Articular chondrocyte of knee joint (primary cell): ENCODE measurements at places on chromosomes 13 and 19. TPM values are rescaled to one million over a fixed set of nuclear protein-coding genes. Genes with fewer than 3 reads are reported as not detected.

SYCN gene
- total RNA-seq: not detected in 2 replicates

PROSER1 gene
- 6.2 and 16.9 TPM in 2 replicates for total RNA-seq

SIGLEC8 gene
- total RNA-seq: not detected in 2 replicates

SBSN gene
- total RNA-seq: 1.9 and 2.5 TPM in 2 replicates

FUZ gene
- 11.8 and 15.2 TPM in 2 replicates for total RNA-seq

ZNF534 gene
- 0.11 and 0.13 TPM in 2 replicates for total RNA-seq

APLP1 gene
- 4.1 and 6.5 TPM in 2 replicates for total RNA-seq

ZNF211 gene
- total RNA-seq: 8.4 and 11.0 TPM in 2 replicates

MEIOSIN gene
- total RNA-seq: not detected in 2 replicates

VSTM1 gene
- not detected in 2 replicates for total RNA-seq

LYL1 gene
- total RNA-seq: 1.3 and 1.4 TPM in 2 replicates

LPAR2 gene
- total RNA-seq: 0.78 and 1.5 TPM in 2 replicates

ADPRHL1 gene
- 2.4 and 4.2 TPM in 2 replicates for total RNA-seq

PRKACA gene
- 43.5 and 46.8 TPM in 2 replicates for total RNA-seq

NLRP4 gene
- not detected in 2 replicates for total RNA-seq

C13orf46 gene
- 0.13 and 0.22 TPM in 2 replicates for total RNA-seq

SYT5 gene
- not detected in 2 replicates for total RNA-seq

SELENOV gene
- not detected in 2 replicates for total RNA-seq

NAPA gene
- 70.5 and 81.1 TPM in 2 replicates for total RNA-seq

PDE4C gene
- total RNA-seq: under 0.01 and 0.22 TPM in 2 replicates

PLIN5 gene
- total RNA-seq: not detected in 2 replicates

TLE6 gene
- total RNA-seq: 2.7 and 2.8 TPM in 2 replicates

OR10H1 gene
- not detected in 2 replicates for total RNA-seq

GAPDHS gene
- not detected in 2 replicates for total RNA-seq

FBXO27 gene
- 1.8 and 6.7 TPM in 2 replicates for total RNA-seq

TMEM143 gene
- 3.8 and 4.8 TPM in 2 replicates for total RNA-seq

KIR2DL4 gene
- not detected in 2 replicates for total RNA-seq

BCL2L12 gene
- 3.5 and 5.2 TPM in 2 replicates for total RNA-seq

TM9SF2 gene
- 178 and 183 TPM in 2 replicates for total RNA-seq

TMEM86B gene
- total RNA-seq: 0.76 and 1.7 TPM in 2 replicates

CRX gene
- not detected in 2 replicates for total RNA-seq

PSG6 gene
- 0.22 TPM in 1 of 2 replicates, not detected in the other for total RNA-seq

IGFL1 gene
- total RNA-seq: not detected in 2 replicates

ACP5 gene
- total RNA-seq: 0.39 and 0.54 TPM in 2 replicates

TMEM145 gene
- not detected in 2 replicates for total RNA-seq

KLK3 gene
- not detected in 2 replicates for total RNA-seq

ZNF677 gene
- total RNA-seq: 19.9 and 22.5 TPM in 2 replicates

ZNF790 gene
- total RNA-seq: 10.7 and 11.3 TPM in 2 replicates

TMEM91 gene
- total RNA-seq: 8.8 and 9.5 TPM in 2 replicates

GSX1 gene
- total RNA-seq: not detected in 2 replicates

PCDH17 gene
- 0.22 TPM in 1 of 2 replicates, not detected in the other for total RNA-seq

ETV2 gene
- total RNA-seq: 0.13 and 0.32 TPM in 2 replicates

ZNF780B gene
- 20.3 and 31.8 TPM in 2 replicates for total RNA-seq

CYP4F12 gene
- total RNA-seq: not detected in 2 replicates

CYP4F8 gene
- not detected in 2 replicates for total RNA-seq

RNASEH2B gene
- 36.8 and 44.5 TPM in 2 replicates for total RNA-seq

RASL11A gene
- 14.2 and 17.6 TPM in 2 replicates for total RNA-seq

CLEC17A gene
- under 0.01 TPM in 1 of 2 replicates, not detected in the other for total RNA-seq

LYPD5 gene
- 0.65 and 1.1 TPM in 2 replicates for total RNA-seq

NKPD1 gene
- total RNA-seq: under 0.01 TPM in 1 of 2 replicates, not detected in the other

PALM gene
- total RNA-seq: 7.5 and 9.3 TPM in 2 replicates

NXNL1 gene
- not detected in 2 replicates for total RNA-seq

SKA3 gene
- total RNA-seq: 15.4 and 20.2 TPM in 2 replicates
